ENCODE measurements at places on chromosomes 3 and 15. TPM values are rescaled to one million over a fixed set of nuclear protein-coding genes. Genes with fewer than 3 reads are reported as not detected.

- DNase-seq, result no peak
Measured at GRCh38 chr3:74410276-74410941, 204.1 kb downstream of the CNTN3 start.

Gene GNAI2
- total RNA-seq, result 98.2 TPM

Gene GNAT1
- total RNA-seq, result not detected

Gene DAPK2
- total RNA-seq, result 3.2 TPM

DNA sequence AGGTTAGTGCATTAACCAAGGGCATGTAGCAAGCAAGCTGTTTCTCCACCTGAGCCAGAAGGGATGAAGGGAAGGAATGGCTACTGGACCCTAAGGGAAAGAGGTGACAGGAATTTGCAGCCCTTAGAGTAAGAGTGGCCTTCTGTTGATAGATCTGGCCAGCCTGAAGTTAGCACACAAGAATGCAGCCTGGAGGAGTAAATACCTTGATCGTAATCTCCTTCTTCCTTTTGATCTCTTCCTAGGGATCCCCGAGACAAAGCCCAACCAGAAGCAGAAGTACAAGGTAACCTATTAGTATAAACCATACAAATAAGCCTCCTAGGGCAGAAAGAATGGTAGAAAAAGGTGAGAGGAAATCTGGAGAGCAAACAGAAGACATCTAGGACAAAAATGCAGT lies 134.6 kb downstream of the ATP8B4 start:
- no peak for DNase-seq

- DNase-seq, result no peak
Measured at GRCh38 chr3:142209655-142210054, 15.7 kb downstream of the GK5 start.

DNA sequence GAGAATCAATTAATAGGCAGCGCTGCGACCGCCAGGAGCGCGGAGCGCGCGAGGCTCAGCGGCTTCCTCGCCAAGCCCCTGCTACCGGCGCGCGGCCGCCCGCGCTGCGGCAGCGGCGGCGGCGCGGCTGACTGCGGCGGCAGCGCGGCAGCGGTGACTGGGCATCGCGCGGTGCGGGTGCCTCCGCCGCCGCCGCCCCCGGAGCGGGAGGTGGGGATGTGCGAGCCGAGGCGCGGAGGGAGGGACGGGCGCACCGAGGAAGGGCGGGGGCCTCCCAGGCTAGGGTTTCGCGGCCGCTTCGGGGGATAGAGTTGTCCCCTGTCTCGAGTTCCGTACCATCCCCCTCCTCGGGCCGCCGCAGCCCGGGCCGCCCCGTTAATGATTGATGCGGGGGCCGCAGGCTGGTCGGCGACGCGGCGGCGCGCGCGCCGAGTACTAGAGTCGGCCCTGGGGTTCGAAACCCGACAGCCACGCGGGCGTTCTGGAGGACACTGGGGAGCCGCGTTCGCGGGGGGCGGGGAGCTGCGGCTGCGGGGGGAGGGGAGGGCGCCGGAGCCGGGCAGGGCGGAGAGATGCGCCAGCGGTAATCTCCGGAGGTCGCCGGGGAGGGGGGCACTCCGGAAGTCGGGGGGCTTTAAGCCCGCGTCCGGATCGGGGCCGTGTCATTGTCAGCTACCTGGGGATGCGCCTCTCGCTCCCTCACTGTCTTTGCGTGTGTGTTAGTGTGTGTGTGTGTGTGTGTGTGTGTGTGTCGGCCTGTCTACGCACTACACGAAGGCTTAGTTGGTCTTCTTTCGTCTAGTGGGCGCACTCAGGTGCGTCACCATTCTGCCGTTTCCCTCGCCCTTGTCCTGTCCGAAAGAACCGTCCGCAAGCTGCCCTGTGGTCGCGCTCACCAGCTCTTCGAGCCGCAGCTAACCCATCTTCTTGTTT lies at the start of gene PAQR9:
Gene PAQR9, minus strand, starts transcription at position 159 of the 933 bp plus-strand sequence. CDS start 338 bp downstream, outside the sequence.
- peak; percentile 70 for DNase-seq

- DNase-seq, result no peak
Measured at GRCh38 chr15:35098737-35099136, 13.6 kb upstream of the NANOGP8 start.

DNA sequence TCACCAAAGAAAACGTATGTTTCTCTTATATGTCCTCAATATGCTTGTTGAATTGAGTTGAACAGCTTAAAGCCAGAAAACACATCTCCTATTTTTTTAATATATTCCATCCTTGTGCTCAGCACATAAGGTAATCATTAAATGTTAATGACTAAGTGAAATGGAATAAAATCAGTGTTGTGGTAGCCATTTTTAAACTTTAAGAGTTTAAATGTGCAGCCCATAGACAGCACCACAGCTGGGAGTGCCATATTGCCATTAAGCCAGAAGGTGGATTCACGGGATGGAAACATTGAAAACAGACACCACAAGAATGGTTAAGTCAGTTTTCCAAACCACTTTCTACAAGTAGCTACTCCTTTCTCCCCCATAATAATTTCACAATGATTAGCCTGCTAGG lies 76.8 kb upstream of the C15orf61 start:
- no peak for DNase-seq

Gene GOLGA8A
- 9.6 TPM for total RNA-seq

- DNase-seq, result no peak
Measured at GRCh38 chr15:56076640-56077039, 83.2 kb upstream of the NEDD4 start.

DNA sequence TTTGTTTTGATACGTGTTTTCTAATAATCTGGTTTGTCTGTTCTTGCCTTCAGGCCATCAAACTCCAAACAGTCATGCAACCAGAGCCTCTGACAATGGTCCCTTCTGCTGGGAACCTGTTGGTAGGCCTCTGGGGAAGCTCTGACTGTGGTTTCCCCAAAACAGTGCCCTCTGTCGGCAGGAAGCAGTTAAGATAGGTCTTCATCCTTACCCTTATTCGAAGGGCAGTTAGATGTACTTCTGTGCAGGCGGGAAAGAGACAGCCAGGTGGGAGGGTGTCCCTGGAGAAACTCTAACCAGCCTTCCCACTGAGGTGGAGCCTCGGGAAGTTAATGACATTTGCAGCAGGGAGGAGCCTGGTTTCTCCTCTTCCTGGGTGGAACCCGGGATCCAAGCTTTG lies 81.6 kb upstream of the CHMP2B start:
- no peak for DNase-seq

Gene CASR
- 0.12 TPM for total RNA-seq

GRCh38 chr3:155178810-155179436 lies 98.8 kb downstream of the MME start:
- no peak for DNase-seq

DNA sequence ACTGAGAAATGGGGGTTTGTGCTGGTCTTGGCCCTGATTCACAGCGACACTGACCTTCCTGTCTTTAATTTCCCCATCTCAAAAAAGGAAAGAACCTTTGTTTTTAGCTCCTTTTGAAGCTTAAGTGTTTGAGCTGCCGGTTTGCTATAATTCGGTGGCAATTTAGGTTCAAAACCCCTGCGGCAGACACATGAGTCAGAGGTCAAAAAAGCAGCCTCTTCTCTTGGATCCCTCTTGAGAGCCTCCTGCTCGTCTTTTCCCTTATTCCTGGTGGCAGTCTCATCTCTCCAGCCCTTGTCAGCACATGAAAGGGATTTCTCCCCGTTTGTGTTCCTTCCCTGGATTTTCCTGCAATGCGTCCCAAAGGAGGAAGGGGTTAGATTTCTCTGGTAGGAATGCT lies 64.5 kb downstream of the GRIP2 start:
- DNase-seq, result no peak

Gene CELF6
- 1.7 TPM for total RNA-seq

Gene SAMMSON
- total RNA-seq, result not detected

DNA sequence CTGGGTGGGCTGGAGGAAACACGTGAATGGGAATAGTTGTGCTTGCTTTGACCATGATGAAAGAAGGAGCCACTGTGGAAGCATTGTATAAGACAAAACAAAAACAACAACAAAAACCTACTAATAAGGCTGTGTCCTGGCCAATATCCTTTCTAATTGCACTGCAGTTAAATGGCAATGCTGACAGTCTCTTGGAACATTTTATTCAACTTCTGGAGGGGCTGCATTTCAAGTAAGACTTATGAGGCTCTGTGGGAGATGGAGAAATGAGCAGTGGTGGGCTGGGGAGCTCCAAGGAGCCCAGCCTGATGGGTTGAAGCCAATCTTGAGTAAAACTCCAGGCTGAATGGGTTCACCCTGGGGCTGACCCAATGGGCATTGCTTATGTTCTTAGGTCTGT lies 99.8 kb upstream of the ROPN1 start:
- DNase-seq, result no peak

DNA sequence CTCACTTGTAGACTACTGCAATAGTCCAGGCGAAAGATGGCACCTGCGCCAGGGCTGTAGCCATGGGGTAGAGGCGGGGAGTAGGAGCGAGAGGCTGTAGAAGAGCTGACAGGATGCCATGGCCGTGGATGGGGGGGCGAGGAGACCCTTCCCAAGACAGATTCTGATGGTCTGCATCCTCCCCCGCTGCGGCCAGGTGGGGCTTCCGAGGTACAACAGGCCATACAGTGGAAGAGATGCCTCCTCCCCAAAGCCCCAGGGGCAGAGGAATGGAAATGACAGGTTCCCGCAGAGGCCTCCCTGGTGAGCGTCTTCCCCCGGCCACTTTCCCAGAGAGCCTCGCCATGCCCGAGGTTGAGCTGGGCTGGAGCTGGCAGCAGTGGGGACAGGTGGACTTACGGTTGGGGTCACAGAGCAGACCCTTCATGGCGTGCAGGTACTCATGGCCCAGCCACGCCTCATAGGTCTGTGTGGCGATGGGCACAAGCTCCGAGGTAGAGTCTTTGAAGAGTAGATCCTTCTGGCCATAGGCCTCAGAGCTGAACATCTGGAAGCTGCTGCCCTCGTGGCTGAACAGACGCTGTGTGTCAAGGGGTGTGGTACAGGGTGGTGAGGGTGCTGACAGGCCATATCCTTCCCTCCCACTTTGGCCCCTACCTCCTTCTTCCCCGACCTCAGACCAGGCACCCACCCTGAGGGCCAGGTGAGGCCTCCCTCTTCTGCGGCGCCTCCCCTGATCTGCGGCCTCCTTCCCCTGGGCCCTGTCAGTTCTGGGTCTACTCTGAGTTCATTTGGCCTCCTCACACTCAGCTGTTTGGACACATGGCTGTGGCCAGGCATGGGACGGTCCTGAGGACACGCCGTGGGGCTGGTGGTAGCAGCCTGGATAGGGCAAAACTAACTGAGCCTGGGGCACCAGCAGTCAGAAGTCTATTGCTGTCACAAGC lies 13.6 kb downstream of the MELTF start:
- no peak for DNase-seq

GRCh38 chr15:33810073-33810595 lies 158.2 kb upstream of the CHRM5 start:
- DNase-seq, result no peak

- no peak for DNase-seq
Measured at GRCh38 chr3:22170370-22170769, 419.4 kb upstream of the ZNF385D start.

Gene HACL1
- 28.9 TPM for total RNA-seq

GRCh38 chr3:121739902-121740301 lies 9.6 kb downstream of the GOLGB1 start:
- no peak for DNase-seq

Gene SERINC4
- 0.22 TPM for total RNA-seq

Gene ADGRG7
- total RNA-seq, result 22.7 TPM

DNA sequence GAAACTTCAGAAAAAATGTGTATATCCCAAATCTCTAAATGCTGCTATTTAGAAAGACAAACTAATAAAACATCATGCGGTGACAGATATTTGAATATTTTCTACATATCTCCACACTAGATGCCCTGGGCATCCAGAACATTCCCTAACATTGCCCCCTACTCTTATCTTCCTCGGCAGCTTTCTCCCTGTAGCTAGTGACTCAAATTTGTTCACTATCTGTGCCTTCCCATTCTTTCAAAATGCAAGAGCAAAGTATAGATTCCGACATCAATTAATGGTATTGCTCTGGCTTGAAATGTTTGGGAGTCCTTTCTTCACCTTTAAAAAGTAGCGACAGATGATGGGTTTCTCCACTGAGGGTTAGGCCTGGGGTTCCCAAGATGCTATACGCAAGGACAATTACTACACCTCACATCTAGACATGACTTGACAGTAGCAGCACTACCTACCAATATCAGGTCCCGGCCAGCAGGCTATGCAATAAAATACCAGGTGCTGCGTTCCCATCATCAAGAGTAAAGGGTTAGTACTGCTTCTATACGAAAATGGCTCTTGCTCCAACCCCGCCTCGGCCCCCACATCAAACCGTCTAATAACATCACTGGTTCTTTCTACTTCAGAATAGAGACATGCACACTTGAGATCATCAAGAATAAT lies 631 bp downstream of the UBR1 start:
- peak; percentile 48 for DNase-seq

- peak; percentile 18 for DNase-seq
Measured at GRCh38 chr15:99454107-99454809, 111.5 kb upstream of the MEF2A start.

- DNase-seq, result no peak
Measured at GRCh38 chr3:197706658-197707057, 30.0 kb downstream of the RUBCN start.

Gene SLC6A20
- not detected for total RNA-seq

- DNase-seq, result no peak
Measured at GRCh38 chr3:13323822-13324221, 96.3 kb downstream of the NUP210 start.

DNA sequence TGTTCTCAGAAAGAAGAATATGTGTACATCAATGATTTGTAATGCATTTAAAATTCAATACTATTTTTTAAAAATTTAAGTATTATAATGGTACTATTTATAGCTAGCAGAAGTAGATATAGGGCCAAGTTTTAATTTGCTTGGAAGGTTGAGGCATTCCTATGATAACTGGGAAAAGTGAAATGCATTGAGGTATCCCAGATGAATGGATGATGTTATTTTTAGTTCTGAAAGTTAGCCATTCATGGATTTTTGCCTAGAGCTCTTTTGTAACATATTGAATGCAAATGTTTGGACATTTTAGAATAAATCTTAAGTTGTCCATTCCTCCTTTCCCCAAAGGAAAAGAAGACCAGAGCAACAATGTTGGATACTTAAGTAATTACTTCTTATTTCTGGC lies 47.6 kb downstream of the GAP43 start:
- DNase-seq, result no peak

GRCh38 chr3:139642996-139643395 lies 34.8 kb downstream of the NMNAT3 start:
- DNase-seq, result no peak

- no peak for DNase-seq
Measured at GRCh38 chr3:36540888-36541518, 160.7 kb downstream of the STAC start.

Gene LRRC3B
- not detected for total RNA-seq

GRCh38 chr15:60795471-60795870 lies 316.5 kb upstream of the ICE2 start:
- no peak for DNase-seq

- no peak for DNase-seq
Measured at GRCh38 chr3:183353421-183353820, 75.0 kb downstream of the MCF2L2 start.

Gene UTS2B
- total RNA-seq, result not detected

Gene CPNE4
- not detected for total RNA-seq

Gene SERPINI2
- not detected for total RNA-seq

Gene REC114
- not detected for total RNA-seq

Measured in right lobe of liver (tissue), 6 donors.